Fibroblast of the conjunctiva (primary cell): ENCODE measurements at places on chromosomes 2 and 18.

- no peak for DNase-seq
These were observed 100.1 kb upstream of the FSHR start for GRCh38 chr2:49254401-49254800.

- DNase-seq = peak; percentile 63
These were observed 497.6 kb upstream of the FAM98A start for GRCh38 chr2:34096562-34097171.

DNA sequence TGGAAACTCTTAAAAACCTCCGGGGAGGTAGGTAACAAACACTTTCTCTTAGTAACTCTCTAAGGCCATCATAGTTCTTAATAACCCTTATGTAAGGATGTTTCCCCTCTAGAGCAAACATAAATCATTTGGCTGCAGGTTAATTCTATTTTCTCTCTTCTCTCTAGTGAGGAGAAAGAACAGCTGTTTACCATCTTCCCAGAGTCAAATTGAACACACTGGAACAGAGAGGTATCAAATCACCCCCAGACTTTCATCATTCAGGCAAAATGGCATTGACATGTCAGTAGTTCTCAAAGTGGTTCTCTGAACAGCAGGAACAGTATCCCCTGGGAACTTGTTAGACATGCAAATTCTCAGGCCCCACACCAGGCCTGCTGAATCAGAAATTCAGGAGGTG, 240.7 kb downstream of the MEIS1 start:
- no peak for DNase-seq

DNA sequence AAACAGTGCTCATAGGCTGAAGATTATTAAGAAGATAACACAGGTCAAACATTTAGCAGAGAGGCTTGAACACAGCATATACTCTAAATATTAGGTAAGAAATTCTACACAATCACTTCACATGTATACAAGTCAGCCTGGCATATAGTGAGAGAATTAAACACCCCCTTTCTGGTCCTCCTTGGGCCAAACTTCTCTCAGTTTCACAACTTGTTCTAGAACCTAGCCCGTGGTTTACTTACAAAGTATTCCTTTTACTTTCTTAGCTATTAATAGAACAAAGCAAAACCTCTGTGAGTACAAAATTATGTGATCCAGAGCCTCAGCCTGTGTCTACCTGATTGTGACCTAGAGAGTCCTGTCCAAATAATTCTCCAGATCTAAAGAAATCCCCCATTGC, 562.8 kb downstream of the TNS1 start:
- no peak for DNase-seq

GRCh38 chr2:60526623-60527022, 26.8 kb downstream of the BCL11A start:
- DNase-seq = no peak

- peak; percentile 55 for DNase-seq
These were observed 886 bp downstream of the PRKCE start for GRCh38 chr2:45652090-45653031.

DNA sequence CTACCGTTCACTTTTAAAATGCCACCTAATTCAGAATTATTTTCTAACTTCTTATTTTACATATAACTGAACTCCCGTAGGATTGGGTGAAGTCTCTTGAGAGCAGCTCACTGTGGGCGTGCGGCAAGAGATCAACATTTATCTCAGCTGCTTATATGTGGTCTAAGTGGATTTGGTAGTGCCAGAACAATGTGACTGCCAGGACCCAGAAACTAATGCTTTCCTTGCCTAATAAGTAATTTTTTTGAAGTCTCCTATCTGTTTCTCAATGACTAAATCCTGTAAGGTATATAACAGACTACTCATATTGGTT, 11.2 kb upstream of the NFE2L2 start:
- DNase-seq = peak; percentile 52

GRCh38 chr18:52766002-52766545, 426.1 kb downstream of the DCC start:
- no peak for DNase-seq

DNA sequence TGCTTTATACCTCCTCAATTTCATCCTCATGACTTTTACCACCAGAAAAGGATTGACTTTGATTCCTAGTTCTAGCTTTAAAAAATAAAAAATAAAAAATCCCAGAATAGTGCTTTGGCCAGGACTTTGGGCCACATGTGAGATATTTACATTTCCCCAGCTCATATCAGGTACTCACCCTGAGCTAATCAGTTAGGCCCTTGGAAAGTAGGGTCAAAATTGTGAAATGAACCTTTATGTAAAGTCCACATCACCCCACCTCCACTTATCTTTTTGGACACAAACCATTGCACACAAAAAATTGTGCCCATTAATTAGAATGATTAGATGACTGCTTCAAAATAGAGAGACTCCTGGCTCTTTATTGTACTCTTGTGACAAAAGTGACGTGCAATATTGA, 17.2 kb downstream of the ME2 start:
- DNase-seq = no peak

DNA sequence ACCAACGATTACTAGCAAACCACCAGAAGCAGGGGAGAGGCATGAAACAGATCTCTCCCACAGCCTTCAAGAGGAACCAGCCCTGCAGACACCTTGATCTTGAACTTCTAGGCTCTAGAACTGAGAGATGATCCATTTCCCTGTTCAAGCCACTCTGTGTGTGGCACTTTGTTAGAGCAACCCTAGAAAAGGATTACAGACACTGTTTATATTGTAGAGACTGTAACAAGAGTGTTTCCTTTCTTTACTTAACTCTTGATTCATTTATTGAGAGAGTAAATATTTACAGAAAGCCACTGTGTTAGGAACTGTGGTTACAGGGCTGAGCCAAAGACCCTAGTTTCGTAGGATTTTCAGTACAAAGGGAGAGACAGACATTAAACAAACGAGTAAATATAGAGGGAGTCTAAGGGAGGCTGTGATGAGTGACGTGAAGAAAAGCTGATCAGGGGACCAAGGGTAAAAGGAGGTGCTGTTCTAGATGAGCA, 10.9 kb downstream of the CCDC68 start:
- DNase-seq = no peak

DNA sequence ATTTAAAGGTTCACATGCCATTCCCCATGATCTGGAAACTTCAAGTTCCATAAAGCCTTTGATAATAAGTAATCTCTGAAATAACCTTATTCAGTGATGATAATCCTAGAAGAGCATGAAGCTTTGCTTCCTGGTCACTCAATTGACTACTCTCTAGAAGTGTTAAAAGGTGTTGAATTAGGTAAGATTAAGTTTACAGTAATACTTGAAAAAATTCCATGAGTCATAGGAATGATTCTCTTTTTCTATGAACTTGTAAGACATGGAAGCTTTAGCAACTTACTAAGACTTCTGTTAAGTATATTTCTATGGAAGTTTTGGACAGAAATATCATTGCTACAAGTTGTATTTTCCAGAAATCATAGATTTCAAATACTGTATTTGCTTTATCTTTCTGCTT, 100.6 kb downstream of the MYO1B start:
- no peak for DNase-seq

- DNase-seq = no peak
These were observed 209.2 kb upstream of the LRATD1 start for GRCh38 chr2:14423145-14423906.

- DNase-seq = no peak
These were observed 18.8 kb downstream of the FSIP2 start for GRCh38 chr2:185757356-185757755.

DNA sequence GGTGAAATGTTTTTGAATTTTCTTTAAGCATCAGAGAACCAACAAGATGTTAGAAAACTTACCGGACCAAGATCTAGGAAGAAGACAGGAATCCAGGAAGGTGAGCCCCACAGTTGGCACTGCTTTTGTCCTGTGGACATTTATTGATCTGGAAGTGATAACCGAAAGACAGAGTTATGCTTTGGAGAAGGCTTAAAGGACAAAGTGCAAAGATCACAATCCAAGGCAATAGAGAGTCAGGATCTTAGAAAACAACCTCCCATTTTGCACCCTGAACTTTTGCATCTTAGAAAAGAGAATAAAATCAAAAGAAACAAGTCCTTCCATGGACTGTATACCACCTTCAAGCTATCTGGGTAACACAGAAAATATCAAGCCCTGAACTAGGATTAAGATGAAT, 129.4 kb upstream of the SRD5A2 start:
- no peak for DNase-seq

- DNase-seq = no peak
These were observed 130.2 kb downstream of the OSR1 start for GRCh38 chr2:19228181-19228593.

DNA sequence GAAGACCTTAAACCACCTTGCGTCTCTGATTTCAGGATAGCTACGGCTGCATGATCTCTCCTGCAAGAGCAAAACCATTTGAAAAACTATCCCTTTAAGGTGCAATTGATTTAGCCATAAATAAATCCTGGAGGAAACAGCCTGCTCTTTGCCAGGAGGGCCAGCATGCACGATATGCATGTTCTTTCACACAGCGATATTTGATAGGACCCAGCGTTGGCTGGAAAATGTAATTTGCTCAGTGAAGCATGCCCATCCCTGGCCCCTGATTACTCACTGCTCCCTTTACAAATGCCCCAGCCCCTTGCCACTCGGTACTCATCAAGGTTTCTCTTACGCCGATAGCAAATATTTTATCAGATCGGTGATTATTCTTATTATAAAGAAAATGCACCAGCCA, 315.4 kb downstream of the CDH2 start:
- no peak for DNase-seq

GRCh38 chr2:16625759-16626158, 39.9 kb downstream of the CYRIA start:
- DNase-seq = no peak

GRCh38 chr2:31580321-31581117, at the start of gene SRD5A2:
Gene SRD5A2, minus strand, starts transcription at chr2:31580938. Its CDS starts 38 bp downstream, at chr2:31580900.
- no peak for DNase-seq

DNA sequence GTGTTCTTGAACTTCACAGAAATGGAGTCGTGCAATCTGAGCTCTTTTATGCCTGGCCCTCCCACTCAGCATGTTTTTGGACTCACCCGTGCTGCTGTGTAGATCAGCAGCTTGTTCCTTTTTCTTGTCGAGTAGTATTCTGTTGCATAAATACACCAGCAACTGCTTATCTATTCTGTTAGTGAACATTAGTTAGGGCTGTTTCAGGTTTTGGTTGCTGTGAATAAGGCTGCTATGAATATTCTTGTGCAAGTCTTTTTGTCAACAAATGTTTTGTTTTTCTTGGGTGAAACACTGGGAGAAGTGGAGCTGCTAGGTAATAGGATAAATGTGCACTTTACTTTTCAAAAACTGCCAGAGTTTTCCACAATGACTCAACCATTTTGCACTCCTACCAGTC, 15.3 kb upstream of the CIDEA start:
- DNase-seq = no peak

- DNase-seq = no peak
These were observed 38.0 kb downstream of the DNMT3A start for GRCh38 chr2:25303633-25304236.

DNA sequence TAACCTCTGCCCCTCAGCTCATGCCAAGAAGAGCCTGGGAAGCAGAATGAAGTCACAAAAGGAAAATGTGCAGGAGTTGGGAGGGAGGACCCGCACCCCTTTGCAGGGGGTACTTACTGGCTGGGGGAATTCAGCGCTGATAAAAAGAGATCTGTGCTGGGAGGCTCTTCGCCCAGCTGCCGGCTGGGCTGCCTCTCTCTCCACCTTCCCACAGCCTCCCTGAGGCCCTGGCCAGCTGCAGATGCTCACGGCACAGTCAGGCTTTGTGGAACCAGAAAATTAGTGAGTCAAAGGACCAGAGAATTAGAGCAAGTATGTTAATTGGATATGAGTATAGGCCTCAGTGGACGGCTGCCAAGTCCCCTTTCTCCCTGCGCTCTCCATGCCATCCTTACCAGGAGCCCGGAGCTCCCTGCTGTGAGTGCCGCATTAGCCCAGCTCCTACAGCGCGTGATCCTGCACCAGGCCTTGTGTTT, 181.7 kb upstream of the SH3BP4 start:
- no peak for DNase-seq

DNA sequence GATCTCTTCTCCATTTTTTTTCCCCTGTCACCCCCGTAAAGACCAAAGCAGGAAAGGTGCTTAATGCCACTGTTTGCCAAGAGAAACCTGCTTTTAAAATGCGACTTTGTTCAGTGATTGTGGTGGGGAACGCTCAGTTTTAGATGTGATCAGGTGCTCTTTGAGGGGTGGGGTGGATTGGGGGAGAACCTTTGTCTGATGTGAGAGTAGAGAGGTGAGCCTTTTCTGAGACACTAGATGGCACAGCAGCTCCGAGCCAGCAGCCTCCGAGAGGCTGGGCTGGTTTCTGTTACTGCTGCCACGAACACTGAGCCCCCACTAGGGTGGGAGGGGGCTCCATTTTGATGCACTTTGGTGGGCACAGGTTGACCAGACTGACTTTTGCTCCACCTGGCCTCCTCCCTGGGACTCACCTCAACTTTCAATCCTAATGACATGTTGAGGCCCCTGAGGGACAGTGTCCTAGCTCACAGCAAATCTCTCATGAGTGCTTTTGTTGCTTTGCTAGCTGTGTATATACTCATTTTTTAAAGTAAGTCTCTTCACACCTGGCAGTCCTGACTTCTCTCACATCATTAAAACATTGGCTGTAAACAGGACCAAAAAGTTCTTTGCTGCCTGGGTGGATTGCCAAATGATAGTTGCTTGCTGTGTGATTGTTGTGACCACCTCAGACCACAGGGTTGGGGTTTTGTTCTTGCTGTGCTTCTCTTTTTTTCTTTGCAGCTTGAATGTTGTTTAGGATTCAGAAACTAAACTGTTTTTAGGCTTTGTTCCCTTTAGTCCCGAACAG, 98.2 kb upstream of the MAP3K20 start:
- no peak for DNase-seq
